Left ventricle myocardium inferior (tissue), 1 donor: ENCODE measurements at places on chromosomes 6 and 20.
A peak's percentile ranks its signal among the peaks of the same experiment; 100 is the strongest.

- no peak for DNase-seq
Measured at GRCh38 chr6:38432479-38432878, 207.2 kb downstream of the BTBD9 start.

DNA sequence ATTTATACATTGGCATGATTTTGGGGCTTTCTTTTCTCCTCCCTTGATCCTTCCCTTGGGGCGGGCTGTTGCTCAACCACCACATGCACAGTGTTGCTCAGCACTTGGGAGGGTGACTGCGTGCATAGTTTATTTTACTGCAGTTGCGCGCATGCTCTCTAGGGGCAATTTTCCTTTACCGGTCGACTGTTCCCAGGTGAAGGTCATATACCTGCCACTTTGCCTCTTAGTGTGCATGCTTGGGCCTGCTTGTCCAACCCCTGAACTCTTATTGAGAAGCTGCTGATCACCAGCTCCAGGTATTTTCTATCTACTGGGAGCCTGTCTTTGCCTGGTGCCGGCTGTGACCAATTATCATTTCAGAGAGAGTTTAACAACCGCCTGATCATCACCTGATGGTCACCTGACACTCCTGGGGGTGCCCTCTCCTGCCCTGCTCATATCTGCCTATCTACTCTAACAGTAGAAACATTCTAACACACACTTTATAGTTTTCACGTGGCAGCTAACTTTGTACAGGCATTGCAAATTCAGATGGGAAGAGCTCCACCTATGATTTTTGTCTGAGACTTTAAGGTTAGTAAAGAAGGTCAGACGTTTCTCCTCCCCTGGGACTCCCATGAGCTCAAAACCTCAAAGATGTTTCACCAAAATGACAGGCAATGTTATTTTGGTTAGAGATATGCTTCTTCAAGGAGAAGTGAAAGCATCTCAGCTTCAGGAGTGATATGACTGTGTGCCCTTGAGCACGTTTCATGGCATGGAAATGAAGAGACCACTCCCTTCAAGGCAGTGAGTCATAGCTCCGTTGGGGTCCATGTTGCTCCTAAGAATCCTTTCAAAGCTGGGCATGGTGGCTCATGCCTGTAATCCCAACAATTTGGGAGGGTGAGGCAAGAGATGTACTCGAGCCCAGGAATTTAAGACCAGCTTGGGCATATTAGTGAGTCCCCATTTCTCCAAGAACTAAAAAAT, 227.5 kb upstream of the MYLIP start:
- DNase-seq, result no peak

GRCh38 chr20:19223640-19224039, 11.2 kb downstream of the SLC24A3 start:
- DNase-seq, result no peak

DNA sequence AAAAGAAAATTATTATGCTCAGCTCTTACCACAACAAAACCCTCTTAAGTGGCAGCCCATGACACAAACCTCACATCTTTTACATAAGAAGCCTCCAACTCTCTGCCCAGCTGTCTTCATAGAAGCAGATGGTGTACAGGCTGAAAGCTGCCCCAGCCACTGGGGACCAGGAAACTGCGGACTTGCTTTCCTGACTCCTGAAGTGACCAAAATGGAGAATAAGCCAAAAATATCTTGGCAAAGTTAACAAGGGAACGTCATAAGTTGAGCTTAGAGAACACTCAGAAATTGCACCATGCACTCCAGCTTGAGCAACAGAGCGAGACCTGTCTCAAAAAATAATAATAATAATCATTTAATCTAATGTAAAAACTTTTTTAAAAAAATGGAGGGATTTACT, 160.3 kb upstream of the CDYL start:
- DNase-seq, result peak; percentile 52

DNA sequence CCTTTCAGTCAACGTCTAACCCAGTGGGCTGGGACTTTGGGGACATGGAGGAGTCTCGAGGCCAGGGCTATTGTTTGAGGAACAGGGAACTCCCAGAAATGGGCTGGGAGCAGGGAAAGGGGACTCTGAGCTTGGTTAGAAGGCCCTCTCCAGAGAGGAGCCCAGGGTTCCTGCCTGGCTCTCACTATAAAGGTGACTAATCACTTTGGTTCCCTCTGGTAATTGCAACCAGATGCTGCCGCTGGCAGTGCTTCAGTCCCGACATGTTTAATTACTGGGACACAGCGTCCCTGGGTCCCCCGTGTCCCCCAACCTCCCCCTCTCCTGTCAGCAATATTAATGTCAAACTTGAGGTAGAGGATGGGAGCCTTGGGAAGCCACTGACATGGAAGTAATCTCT, 5.0 kb upstream of the GDF5 start:
- no peak for DNase-seq
